Stimulated activated CD4-positive, alpha-beta T cell treated with anti-CD3 and anti-CD28 coated beads, TNF-alpha, amount 100 ng/mL, for 4 hours (primary cell): ENCODE measurements at places on chromosomes 7 and 10.

- DNase-seq: no peak
These were observed 38.4 kb downstream of the ANK3 start for GRCh38 chr10:60351191-60351853.

DNA sequence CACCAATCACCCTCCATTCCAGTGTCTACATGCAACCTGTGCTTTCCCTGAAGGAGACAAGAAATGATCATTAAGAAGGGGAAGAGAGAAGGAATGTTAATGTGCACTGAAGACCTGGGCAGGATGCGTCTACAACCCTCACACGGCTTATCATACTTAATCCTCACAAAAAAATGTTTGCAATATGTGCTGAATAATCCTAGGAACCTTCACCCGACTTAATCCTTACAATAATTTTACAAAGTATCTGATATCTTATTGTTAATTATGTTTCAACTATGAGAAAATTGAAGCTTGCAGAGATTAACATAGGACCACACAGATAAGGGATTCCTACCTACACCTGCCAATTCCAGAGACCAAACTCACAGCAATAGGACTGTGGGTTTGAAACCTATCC, 145.1 kb upstream of the NOBOX start:
- no peak for DNase-seq

DNA sequence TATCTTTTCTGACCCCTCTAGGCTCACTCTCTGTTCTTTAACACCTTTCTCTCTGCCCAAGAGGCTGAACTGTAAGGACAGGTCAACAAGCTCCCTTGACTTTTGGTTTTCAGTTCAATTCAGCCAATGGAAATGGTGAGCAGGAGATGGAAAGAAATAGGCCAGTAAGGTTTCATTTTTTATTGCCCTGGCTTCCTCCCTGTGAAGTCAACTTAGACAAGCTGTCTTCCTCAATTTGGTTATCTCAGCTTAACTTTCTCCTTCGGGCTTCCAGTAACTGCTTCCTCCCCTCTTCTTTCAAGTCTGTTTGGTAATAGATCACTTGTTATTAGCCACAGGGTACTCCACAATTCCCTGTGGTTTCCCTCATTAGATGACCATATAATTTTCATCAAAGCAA, 19.7 kb downstream of the LIPK start:
- DNase-seq: no peak

DNA sequence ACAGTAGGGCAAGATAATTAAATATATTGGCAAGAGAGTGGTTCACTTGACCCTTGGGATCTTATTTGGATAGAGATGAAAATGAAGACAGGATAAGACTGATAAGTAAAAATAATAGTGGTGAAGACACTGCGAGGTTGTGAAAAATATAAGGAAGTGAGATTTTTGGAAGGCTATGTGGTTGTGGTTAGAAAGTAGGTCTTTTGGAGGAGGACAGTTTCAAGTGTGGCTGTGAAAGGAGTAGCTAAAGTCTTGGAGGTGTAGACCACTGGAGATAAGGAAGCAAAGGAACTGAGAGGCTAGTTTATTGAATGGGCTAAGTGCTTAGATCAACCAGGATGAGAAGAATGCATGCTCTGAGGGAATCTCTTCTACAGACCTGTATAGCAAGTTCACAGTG, 11.2 kb downstream of the MIOS start:
- DNase-seq: no peak

DNA sequence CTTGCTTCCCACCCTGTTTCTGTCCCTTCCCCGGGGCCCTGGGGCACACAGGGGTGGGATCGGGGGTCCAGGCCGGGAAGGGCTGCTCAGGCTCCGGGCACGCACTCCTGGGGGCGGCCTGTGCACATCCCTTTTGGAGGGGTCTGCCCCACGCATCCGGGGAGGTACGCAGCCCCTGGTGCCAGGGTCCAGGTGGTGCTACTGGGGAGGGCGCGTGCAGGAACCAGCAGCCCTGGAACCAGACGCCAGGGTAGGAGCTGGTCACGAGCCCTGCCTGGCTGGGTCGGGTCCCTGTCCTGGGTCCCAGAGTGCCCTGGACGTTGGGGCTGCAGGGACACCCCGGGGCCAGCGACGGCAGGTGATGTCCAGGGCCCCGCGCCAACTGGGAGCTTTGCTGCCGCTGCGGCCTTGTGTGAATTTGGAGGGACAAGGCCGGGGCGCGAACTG, 53.4 kb downstream of the GLRX3 start:
- DNase-seq: no peak

DNA sequence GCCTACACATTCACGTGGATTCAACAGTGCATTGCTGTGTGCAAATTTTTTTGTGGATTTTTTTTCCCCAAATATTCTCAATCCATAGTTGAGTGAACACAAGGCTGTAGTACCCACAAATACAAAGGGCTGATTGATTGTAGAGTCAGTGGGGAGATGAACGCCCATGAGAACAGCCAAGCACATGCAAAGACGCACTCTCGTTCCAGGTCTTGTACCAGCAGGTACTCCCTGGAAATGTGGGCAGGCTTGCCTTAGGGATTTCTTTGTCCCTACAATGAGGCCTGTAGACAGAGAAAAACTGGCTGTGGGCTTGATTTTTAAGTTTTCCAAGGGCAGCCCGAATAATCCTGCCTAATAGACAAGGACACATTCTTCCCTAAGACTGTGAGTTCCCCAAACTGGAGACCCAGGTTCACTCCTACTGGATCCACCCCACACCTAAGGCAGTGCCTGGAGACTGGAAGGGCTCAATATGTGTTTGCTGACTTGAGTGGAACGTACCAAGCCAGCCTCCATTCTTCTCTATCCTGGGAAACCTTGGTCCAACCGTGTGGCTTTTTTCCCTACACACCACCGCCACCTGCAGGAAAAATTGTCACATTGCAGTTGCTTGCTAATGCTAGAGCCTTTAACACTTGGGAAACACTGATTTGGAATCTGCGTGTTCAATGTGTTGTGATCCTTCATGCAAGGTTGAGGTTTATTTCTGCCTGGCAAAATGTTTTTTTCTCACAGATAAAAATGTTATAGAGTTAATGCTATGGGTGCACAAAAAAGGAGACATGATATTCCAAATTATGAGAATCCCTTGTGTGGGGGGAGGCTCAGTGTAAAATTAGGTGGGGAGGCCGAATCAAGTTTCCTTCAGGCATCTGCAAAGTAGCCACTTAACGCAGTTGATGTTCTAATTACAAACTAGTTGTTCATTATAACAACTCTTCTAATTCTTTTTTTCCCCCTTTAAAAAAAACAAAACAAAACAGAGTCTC, 49.3 kb downstream of the PPP1R17 start:
- DNase-seq: no peak

DNA sequence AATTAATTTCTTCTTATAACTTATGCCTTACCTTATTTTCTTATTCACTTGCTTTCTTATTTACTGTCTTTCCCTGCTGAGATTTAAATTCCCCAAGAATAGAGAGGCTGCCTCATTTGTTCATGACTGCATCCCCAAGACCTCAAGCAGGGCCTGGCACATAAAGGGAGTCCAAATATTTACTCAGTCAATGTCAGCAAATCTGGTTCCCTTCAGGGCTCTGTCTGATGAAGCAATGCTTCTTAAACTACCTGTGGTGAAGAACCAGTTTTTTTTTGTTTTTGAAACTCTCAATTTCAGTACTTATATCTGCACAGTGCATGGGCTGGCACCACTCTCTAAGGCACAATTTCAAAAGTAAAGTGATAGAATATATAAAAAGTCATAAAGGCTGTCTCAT, 4.7 kb downstream of the ZNF239 start:
- DNase-seq: no peak

GRCh38 chr7:27890205-27890849, 150.4 kb downstream of the TAX1BP1 start:
- DNase-seq: no peak

GRCh38 chr7:139813151-139813550, 15.9 kb upstream of the TBXAS1 start:
- DNase-seq: no peak

DNA sequence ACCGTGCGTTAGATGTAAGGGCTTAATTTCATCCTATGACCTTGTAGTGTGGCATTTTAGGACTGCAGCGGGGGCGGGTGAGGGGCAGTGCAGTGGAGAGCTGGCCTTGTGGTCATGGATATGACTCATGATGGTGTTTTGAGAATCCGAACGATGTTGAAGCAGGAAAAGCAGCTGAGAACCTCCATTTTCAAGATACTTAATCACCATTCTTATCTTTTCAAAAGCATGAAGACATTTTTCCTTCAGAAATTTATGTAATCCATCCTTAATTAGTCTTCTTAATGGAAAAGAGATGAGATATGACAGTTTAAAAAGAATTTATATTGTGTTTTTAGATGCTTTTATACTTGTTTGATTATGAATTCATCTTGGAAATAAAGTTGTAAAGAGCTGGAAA, 9.6 kb downstream of the ATP5F1C start:
- no peak for DNase-seq

DNA sequence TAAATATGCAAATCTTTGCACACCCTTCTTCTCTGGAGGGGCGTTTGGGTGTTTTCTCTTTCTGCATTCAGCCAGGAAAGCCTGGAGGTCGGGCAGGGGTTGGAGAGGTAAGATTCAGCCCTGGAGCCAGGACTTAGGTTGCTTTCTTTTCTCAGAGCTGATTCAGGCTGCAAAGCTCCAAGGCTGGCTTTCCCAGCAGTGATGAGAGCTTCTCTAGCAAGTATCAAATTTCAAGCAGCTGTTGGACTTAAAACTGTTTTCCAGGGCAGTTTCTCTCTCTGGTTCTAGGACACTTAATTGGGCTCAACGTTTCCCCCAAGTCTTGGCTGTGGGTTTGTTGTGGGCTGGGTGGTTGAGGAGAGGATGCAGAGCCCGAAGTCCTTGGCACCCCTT, 608 bp downstream of the AKR1B10 start:
- no peak for DNase-seq

GRCh38 chr7:126185959-126186580, 1066.7 kb downstream of the GRM8 start:
- DNase-seq: no peak

GRCh38 chr7:100895956-100896731, 456 bp upstream of the ACHE start:
- no peak for DNase-seq
